Gastroesophageal sphincter (tissue), 4 donors: ENCODE measurements at places on chromosomes 12 and 14. TPM values are rescaled to one million over a fixed set of nuclear protein-coding genes. Genes with fewer than 3 reads are reported as not detected.

DNA sequence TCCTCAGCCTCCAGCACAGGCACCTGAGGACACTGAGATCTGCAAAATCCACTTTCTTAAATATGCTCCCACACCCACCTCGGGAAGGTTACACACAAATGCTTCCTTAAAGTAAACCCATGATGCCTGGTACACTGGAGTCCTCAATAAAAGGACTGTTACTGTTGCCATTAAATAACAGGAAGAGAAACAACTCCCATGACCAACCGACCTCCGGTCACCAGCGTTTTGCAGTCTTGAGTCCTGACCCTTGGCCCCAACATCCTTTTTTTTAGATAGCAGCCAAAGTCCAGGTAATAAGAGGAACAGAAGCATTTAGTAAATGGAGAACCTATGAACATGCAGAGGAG lies 42.4 kb downstream of the ITPK1 start:
- H3K27ac ChIP-seq = peak overlapping the region; percentile 73
- H3K4me3 ChIP-seq = no peak overlapping the region
- ATAC-seq = no peak
- no peaks in the 10 kb centered on the region for H3K27me3 ChIP-seq

GRCh38 chr12:96399919-96400630 lies at the start of gene CDK17:
Gene CDK17 (minus strand): TSS chr12:96400439. CDS start chr12:96334836, 65,603 bp downstream.
- H3K4me1 ChIP-seq = peaks cover 3% of the 10 kb centered on the region
- peak within 1 kb of the TSS; percentile 90 for H3K4me3 ChIP-seq
- peak within 1 kb of the TSS; percentile 98 for H3K27ac ChIP-seq
- peak; percentile 91 for ATAC-seq

GRCh38 chr14:43413084-43413483 lies 1094.0 kb downstream of the FSCB start:
- no peaks in the 10 kb centered on the region for H3K27me3 ChIP-seq
- ATAC-seq = no peak
- H3K4me1 ChIP-seq = no peaks in the 10 kb centered on the region

DNA sequence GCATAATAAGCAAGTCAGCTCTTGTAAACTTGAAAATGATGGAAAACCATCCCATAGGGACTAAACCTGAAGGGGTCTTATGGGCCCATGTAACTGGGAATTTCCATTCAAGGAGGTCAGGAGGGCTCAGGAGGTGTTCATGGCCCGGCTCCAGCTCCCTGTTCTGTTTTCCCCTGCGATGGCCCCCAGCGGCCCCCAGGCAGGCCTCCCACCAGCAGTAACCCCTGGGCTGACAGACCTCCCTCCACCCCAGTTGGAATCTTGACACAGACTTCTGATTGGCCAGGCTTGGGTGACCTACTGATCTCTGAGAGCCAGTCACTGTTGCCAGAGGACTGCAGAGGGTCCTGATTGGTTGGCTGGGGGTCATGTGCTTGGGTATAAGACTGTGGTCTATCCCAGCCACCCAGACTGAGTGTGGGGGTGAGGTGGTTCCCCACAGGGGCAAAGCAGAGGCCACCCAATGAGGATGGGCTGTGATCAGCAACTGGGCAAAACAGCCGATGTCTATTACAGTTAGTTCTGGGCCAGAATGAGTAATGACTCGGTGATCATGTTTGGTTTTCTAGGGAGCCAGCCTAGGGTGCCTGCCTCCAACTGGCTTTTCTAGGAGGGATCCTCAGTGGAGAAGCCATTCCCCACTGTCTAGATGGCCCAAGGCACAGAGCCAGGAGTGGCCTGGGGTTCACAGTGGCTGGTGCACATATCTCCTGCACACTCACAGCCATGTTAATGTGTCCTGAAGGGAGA lies 27.0 kb downstream of the RHOF start:
- H3K36me3 ChIP-seq = no peaks in the 10 kb centered on the region
- no peak for ATAC-seq
- H3K27me3 ChIP-seq = no peaks in the 10 kb centered on the region
- H3K27ac ChIP-seq = peak overlapping the region; percentile 76
- no peak overlapping the region for H3K4me3 ChIP-seq
- peaks cover 34% of the 10 kb centered on the region for H3K4me1 ChIP-seq

GRCh38 chr14:102930138-102930752 lies 7.8 kb downstream of the AMN start:
- H3K4me3 ChIP-seq = no peak overlapping the region
- no peak overlapping the region for H3K27ac ChIP-seq
- H3K36me3 ChIP-seq = peaks cover 38% of the 10 kb centered on the region
- no peak for ATAC-seq
- H3K27me3 ChIP-seq = peaks cover 58% of the 10 kb centered on the region
- peaks cover 30% of the 10 kb centered on the region for H3K4me1 ChIP-seq

- H3K4me3 ChIP-seq = no peak overlapping the region
- H3K4me1 ChIP-seq = no peaks in the 10 kb centered on the region
- H3K27me3 ChIP-seq = no peaks in the 10 kb centered on the region
- H3K36me3 ChIP-seq = no peaks in the 10 kb centered on the region
- no peak overlapping the region for H3K27ac ChIP-seq
- no peak for ATAC-seq
Observed at GRCh38 chr12:124171231-124171979, 123.5 kb upstream of the RFLNA start.

DNA sequence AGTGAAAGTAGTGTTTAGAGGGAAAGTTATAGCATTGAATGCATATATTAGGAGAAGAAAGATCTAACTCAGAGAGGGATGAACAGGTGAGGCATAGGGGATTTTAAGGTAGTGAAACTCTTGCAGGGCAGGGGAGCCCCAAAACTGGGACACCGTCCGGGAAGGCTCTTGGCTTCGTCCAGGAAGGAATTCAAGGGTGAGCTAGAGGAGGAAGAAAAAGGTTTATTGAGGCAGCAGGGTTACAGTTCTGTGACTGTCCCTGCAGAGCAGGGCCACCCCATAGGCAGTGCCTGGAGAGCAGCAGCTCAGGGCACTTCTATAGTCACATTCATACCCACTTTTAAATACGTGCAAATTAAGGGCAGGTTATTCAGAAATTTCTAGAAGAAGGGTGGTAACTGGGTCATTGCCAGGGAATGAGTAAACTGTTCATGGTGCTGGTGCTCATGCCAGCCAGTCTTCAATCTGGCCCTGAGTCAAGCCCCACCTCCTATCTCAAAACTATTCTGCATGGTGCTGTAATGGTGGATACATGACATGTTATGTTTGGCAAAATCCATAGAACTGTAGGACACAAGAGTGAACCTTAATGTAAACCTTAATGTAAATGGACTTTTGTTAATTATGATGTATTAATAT lies 1.2 kb upstream of the OAS1 start:
- no peak overlapping the region for H3K4me3 ChIP-seq
- H3K4me1 ChIP-seq = no peaks in the 10 kb centered on the region
- no peaks in the 10 kb centered on the region for H3K36me3 ChIP-seq
- no peak overlapping the region for H3K27ac ChIP-seq
- ATAC-seq = no peak
- H3K27me3 ChIP-seq = no peaks in the 10 kb centered on the region

Gene AGAP2
- 2.4 TPM for total RNA-seq

DNA sequence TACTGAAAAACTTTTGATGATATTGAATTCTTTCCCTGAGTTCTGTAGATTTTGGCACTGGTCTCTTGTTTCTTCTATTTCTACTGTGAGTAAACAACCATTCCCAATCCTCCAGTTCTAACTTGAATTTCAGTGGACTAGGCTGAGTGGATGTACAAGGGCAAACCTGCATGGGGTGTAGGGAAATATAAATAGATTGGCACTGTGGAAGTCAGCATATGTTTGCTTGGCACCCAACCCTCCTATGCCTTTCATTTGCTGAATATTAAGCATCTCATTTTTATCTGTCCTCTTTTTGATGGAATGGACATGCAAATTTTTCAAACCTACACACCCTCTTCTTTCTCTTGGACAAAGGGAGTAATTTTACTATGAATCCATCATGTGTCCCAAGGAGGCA lies 828.3 kb downstream of the DIO2 start:
- H3K4me1 ChIP-seq = peaks cover 3% of the 10 kb centered on the region
- ATAC-seq = no peak
- no peak overlapping the region for H3K27ac ChIP-seq
- no peaks in the 10 kb centered on the region for H3K27me3 ChIP-seq

- H3K36me3 ChIP-seq = peaks cover 21% of the 10 kb centered on the region
- ATAC-seq = no peak
- no peak overlapping the region for H3K27ac ChIP-seq
- H3K27me3 ChIP-seq = no peaks in the 10 kb centered on the region
- H3K4me3 ChIP-seq = no peak overlapping the region
- H3K4me1 ChIP-seq = peaks cover 9% of the 10 kb centered on the region
Observed at GRCh38 chr12:106974511-106974910, 12.4 kb downstream of the MTERF2 start.

Gene MYBPC1
- not detected for total RNA-seq

DNA sequence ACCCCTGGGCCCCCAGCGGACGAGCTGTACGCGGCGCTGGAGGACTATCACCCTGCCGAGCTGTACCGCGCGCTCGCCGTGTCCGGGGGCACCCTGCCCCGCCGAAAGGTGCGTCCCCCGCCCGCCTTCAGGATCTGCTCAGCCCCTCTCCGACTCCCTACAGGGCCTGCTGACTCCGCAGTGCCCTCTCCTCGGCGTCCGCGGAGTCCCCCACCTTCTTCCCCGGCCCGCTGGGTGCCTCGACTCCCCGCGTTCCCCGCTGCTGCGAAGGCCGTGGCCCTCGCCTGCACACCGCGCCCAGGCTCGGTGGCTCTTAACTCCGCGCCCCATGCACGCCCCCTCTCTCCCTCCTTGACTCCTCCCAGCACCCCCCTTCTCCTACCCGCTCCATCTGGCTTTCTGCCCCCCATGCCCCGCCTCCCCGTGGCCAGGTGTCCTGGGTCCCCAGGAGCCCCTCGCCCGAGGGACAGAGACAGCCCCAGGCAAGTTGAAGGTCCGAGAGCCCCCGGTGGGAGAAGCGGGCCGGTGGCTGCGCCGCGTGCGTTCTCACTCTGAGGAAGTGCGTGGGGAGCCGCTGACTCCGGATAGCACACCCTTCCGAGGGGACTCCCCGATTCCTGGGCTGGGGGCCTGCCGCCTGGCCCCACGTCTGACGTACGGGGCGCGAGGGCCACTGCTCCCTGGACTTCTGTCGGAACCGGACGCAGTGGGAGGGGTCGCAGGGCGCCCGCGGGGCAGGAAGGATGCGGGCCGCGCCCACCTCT lies 594 bp downstream of the TAMALIN start:
- H3K4me3 ChIP-seq = peak overlapping the region; percentile 85
- H3K4me1 ChIP-seq = peaks cover 83% of the 10 kb centered on the region
- peaks cover 31% of the 10 kb centered on the region for H3K27me3 ChIP-seq
- peak overlapping the region; percentile 89 for H3K27ac ChIP-seq
- peaks cover 20% of the 10 kb centered on the region for H3K36me3 ChIP-seq

GRCh38 chr12:4701395-4702190 lies 18.6 kb upstream of the GALNT8 start:
- H3K4me1 ChIP-seq = no peaks in the 10 kb centered on the region
- ATAC-seq = peak; percentile 73
- H3K36me3 ChIP-seq = peaks cover 16% of the 10 kb centered on the region
- H3K4me3 ChIP-seq = no peak overlapping the region
- peaks cover 5% of the 10 kb centered on the region for H3K27me3 ChIP-seq

Gene BBS10
- total RNA-seq = 18.4 TPM

Gene DDX55
- 22.6 TPM for total RNA-seq

Gene INHBE
- not detected for total RNA-seq

GRCh38 chr12:98222135-98222534 lies 293.3 kb upstream of the TMPO start:
- no peaks in the 10 kb centered on the region for H3K4me1 ChIP-seq
- H3K27me3 ChIP-seq = no peaks in the 10 kb centered on the region
- no peak for ATAC-seq
- H3K36me3 ChIP-seq = no peaks in the 10 kb centered on the region

DNA sequence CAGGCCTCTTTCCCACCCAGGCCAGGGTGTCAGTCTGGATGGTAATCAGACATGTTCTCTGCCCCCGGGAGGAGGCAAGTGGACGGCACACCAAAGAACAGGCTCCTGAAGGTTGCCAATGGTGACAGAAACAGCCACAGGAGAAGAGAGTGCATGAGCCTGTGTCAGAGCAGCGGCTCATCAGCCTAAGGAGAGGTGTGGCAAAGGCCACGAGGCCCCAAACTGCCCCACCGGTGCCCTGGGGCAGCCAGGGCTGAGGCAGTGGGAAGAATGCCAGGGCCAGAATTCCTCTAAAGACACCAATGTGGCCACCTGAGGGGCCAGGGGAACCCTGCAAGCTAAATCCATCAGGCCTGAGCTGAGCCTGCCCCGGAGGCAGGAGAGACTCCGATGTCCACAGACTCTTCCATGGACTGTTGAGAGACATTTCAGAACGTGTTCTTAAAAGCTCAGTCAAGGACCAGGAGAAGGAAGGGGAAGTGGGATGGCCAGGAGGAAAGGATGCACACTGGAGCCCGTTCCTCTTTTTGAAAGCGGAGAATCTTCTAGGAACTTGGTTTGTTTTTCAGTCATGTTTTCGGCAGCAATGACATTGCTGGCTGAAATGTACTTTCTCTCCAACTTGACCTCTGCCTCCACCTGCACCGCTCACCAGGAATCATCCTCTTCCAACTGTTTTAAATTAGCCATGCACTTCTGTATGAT lies 176.3 kb upstream of the FKBP4 start:
- no peak overlapping the region for H3K4me3 ChIP-seq
- no peak for ATAC-seq
- H3K36me3 ChIP-seq = no peaks in the 10 kb centered on the region
- no peaks in the 10 kb centered on the region for H3K27me3 ChIP-seq
- no peak overlapping the region for H3K27ac ChIP-seq

- no peak for ATAC-seq
- H3K4me1 ChIP-seq = no peaks in the 10 kb centered on the region
- H3K27ac ChIP-seq = no peak overlapping the region
Observed at GRCh38 chr12:98788396-98788795, 143.3 kb downstream of the APAF1 start.

Gene ANKRD33
- not detected for total RNA-seq

- peak overlapping the region; percentile 98 for H3K4me3 ChIP-seq
- H3K27me3 ChIP-seq = no peaks in the 10 kb centered on the region
- peak; percentile 25 for ATAC-seq
- H3K36me3 ChIP-seq = peaks cover 22% of the 10 kb centered on the region
- peak overlapping the region; percentile 97 for H3K27ac ChIP-seq
Observed at GRCh38 chr14:49768301-49769121, 558 bp downstream of the KLHDC2 start.

GRCh38 chr14:71720978-71721624 lies 211.1 kb upstream of the RGS6 start:
- no peak overlapping the region for H3K4me3 ChIP-seq
- H3K27me3 ChIP-seq = no peaks in the 10 kb centered on the region
- no peaks in the 10 kb centered on the region for H3K4me1 ChIP-seq
- H3K27ac ChIP-seq = no peak overlapping the region
- ATAC-seq = no peak

Gene RBP5
- 1.1 TPM for total RNA-seq

GRCh38 chr12:29238822-29239291 lies 89.8 kb downstream of the FAR2 start:
- no peak overlapping the region for H3K27ac ChIP-seq
- H3K4me1 ChIP-seq = peaks cover 13% of the 10 kb centered on the region
- no peak for ATAC-seq

Gene C12orf50
- not detected for total RNA-seq

Gene MAP1LC3B2
- total RNA-seq = 1.8 TPM

- H3K36me3 ChIP-seq = no peaks in the 10 kb centered on the region
- no peaks in the 10 kb centered on the region for H3K27me3 ChIP-seq
- ATAC-seq = peak; percentile 60
- no peak overlapping the region for H3K4me3 ChIP-seq
Observed at GRCh38 chr12:95739561-95740313, 50.8 kb downstream of the NTN4 start.

Gene KRT73
- not detected for total RNA-seq

- peaks cover 4% of the 10 kb centered on the region for H3K4me1 ChIP-seq
- H3K36me3 ChIP-seq = no peaks in the 10 kb centered on the region
- no peak overlapping the region for H3K4me3 ChIP-seq
Observed at GRCh38 chr12:83018088-83018487, 331.4 kb downstream of the TMTC2 start.
